SK-N-SH (cell line): ENCODE measurements at places on chromosomes 5 and 9.

DNA sequence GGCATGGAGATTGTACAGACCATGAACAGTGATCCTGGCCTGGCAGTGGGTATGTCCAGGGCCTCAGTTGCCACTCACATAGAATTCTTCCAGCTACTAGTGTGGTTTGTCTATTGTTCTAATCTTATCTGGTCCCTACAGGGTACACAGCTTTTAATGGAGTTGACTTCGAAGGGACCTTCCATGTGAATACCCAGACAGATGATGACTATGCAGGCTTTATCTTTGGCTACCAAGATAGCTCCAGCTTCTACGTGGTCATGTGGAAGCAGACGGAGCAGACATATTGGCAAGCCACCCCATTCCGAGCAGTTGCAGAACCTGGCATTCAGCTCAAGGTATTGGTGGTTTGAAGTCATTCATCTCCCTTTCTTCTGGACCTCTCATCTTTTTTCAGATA, 43.8 kb downstream of the THBS4 start:
- no peak for DNase-seq

- peak; percentile 56 for DNase-seq
Observed at GRCh38 chr5:146291421-146292074, 47.1 kb upstream of the POU4F3 start.

DNA sequence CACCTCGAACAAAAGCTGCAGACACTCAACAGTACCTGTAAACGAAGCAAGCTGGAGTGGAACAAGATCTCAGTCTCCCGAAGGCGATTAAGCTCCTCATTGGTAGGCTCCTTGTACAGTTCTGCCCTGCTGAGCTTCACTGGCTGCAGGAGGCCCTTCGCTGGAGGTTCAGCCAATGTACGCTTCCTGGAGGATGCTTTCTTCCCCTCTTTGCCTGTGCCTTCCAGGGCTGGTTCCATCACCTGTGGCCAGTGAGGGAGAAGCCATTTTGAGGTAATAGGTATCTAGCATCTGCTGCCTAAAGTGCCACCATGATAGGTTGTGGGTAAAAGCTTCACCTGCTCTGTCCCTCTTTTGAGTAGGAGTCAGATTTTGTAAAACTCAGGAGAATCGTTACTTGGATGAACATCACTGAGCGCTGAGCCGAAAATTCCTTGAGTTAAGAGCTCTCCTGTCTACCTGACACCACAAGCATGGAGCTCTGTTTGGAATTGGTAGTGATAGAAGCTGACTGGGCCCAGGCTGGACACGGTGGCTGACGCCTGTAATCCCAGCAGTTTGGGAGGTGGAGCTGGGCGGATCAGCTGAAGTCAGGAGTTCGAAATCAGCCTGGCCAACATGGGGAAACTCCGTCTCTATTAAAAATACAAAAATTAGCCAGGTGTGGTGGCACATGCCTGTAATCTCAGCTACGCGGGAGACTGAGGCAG, 1.4 kb downstream of the NOL6 start:
- DNase-seq, result no peak

DNA sequence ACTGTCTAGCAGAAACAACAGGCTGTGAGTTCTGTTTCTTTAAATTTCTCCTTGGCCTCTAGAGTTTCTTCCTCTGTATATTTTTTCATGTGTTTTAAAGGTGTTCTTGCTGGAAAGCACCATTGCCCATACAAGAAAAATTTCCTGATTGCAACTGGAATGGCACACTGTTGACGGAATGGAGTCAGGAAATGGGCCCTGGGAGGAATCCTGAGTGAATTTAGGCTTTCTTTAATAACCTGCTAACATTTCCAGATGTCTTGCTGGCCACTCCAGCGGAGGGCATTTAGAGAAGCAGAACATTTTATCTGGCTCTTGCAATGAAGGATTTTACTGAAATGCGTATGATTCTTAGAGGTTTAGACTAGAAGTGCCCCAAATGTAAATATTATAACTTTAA, 736.3 kb downstream of the TAF11L14 start:
- DNase-seq, result no peak

GRCh38 chr5:661891-662750, 31.0 kb downstream of the TPPP start:
- no peak for DNase-seq

DNA sequence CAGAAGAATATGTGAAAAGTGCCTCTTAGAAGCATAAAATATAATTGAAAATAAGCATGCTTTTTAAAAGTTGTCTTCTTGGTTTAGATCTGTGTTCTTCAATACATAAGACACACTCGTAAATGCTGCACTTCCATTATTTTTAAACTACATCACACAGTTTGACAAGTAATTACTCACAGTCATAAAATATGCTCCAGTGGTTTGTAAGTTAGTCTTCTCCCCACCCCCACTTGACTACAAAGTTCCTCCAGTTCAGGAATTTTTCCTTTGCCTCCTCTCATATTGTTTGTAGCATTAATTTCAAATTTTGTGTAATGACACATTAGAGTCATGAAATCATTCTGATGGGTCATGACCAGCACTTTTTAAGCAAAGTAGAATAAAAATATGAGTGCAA, 60.3 kb upstream of the PTGER4 start:
- DNase-seq, result no peak

DNA sequence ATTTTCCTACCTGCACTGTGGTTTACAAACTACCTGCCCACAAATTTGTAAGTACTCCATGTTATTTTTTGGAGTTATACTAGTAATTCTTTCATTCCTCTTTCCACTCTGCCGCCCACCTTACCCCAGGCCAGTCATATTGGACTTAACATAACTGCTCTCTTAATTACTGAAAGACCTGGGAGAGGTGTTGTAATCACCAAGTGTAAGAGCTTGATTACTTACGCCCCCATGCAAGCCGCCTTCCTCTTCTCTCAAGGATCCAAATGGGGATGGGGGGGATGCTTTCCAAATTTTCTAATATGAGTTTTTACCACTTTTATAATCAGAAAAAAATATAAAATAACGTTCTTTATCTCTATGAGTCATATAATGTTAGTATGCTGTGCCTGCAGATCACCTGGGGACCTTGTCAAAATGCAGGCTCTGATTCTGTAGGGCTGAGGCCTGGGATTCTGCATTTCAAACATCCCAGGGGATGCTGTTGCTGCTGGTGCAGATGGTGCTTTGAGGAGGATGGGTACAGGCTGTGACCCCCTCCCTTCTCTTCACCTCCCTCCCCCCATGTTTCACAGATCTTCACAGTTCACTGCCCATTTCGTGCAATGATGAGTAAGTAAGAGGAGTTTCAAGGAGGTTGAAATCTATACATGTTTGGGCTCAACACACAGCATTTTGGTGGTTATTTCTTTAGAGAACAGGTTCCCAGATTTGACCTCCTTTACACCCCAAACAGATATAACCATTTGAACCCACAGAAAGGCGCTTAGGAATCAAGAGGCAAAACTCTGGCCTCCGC, 87.3 kb downstream of the SEC61B start:
- no peak for DNase-seq

- no peak for DNase-seq
Observed at GRCh38 chr5:136979131-136979530, 520.0 kb downstream of the SPOCK1 start.

GRCh38 chr5:53160895-53161294, 51.3 kb upstream of the MOCS2 start:
- DNase-seq, result no peak

GRCh38 chr9:2255128-2255527, 240.0 kb downstream of the SMARCA2 start:
- DNase-seq, result no peak

DNA sequence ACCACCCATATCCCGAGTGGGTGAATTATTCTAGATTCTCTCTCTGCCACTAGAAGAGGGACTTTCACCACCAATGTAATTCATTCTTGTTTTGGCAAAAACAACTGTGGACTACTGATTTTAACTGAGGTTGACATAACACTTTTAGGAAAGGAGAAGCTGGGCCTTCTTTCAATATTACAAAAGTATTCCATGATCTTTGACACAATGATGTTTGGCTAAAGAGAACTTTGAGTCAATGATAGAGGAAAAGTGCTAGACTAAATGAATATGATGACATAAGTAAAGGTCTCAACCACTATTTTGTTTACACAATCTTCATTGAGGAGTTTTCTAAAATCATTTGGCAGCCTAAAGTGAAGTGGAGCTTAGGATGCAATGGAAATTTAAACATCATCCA, 336.9 kb upstream of the PDE4D start:
- DNase-seq, result no peak

DNA sequence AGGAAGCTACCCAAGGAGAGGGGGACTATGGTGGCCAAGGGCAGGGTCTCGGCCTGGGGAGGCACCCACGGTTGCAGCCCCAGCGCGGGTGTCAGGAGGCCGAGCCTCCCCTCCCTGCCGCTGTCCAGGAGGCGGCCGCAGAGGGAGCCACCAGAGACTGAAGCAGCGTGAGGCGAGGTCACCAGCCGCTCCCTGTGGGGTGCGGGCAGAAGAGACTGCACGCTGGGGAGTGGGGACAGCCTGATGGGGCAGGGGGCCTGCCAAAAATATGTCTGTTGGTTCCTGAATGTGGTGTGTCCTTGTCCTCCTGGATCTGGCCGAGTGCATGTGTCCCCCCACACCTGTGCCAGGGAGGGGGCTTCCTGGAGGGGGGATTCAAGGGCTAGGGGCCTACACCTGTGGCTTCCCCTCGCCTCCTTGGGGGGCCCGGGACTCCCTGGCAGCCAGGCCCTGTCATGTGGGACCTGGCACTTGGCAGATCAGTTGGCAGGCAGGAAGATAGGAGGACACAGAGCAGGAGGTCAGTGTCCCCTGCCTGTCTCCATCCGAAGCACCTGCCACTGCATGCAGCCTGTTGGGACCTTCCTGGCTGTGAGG, 131.2 kb downstream of the DAB2IP start:
- DNase-seq, result no peak

GRCh38 chr5:14932902-14933469, 61.4 kb upstream of the ANKH start:
- no peak for DNase-seq

GRCh38 chr9:14670718-14671117, 22.5 kb downstream of the ZDHHC21 start:
- DNase-seq, result no peak

DNA sequence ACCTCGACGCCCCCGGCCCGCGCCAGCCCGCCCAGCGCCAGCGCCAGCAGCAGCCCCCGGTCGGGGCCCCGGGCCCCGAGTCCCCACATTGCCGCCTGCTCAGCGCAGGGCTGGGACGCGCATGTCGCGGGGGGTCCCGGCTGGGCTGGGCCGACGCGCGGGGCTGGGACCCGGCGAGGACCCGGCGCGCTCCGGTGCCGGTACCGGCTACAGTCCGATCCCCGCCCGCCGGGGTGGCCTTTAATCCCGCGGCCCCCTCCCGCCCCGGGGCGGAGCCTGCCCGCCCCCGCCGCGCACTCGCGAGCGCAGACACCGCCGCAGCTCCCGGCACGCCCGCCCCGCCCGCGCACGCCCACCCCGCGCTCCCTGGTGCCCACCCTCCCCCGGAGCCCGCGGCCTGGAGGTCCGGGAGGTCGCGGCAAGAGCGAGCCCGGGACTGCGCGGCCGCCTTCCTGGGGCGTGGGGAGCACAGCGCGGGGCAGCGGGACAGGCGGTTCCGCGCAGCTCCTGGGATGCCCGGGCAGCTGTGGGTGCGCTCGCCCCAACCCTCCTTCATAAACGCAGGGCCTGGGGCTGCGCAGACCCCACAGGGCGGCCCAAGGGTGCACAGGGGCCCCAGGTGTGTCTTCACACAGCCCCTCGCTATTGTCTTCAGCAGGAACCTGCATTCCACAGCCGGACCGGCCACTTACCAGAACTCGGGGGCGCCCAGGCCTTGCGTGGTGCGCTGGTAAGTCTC, at the start of gene SLC9A3:
TSS of gene SLC9A3 (minus strand) at position 216 of the 739 bp plus-strand sequence.
- no peak for DNase-seq

- DNase-seq, result no peak
Observed at GRCh38 chr5:67338421-67338820, 141.8 kb upstream of the CD180 start.

- DNase-seq, result no peak
Observed at GRCh38 chr5:93431250-93431649, 149.8 kb downstream of the NR2F1-AS1 start.

DNA sequence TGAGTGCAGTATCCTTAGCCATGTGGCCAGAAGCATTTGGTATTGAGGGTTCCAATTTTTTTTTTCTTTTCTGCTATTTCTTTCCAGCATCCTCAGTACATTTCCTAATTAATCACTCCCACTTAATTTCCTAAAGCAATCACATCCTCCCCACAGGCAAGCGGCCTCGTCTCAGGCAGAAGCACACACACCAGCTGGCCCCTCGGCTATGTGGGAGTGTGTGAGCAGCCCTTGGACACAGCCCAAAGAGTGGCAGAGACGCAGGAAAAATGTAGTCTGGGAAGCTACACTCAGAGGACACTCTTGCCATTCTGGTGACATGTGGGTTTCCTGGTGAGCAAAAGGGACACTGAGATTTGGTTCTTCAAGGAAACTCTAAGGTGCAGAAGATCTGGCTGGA, 20.7 kb downstream of the SLIT3 start:
- DNase-seq, result peak; percentile 74

GRCh38 chr5:172685091-172685490, 44.0 kb downstream of the NEURL1B start:
- no peak for DNase-seq

DNA sequence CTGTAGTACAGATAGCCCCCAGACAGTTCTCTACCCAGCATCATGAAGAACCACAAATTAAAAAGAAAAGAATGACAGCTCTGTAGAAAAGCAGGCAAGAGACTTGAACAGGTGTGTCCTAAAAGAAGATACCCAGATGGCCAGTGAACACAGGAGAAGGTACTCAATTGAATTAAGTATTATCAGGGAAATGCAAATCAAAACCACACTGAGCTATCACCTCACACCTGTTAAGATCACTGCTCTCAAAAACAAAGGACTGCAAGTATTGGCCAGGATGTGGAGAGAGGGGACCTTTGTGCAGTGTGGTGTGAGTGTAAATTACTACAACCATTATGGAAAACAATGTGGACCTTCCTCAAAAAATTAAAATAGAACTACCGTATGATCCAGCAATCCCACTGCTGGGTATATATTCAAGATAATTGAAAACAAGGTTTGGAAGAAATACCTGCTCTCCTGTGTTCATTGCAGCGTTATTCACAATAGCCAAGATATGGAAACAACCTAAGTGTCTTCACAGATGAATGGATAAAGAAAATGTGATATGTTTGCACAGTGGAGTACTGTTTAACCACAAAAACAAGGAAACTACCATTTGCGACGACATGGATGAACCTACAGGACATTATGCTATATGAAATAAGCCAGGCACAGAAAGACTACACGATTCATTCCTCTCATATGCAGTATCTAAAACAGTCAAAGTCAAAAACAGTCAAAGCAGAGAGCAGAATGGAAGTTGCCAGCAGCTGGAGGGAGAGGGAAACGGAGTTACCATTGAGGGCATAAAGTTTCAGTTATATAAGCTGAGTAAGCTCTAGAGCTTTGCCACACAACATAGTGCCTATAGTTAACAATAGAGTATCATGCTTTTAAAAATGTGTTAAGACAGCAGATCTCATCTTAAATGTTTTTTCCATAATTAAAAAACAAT, 102.6 kb downstream of the WNK2 start:
- DNase-seq, result no peak

GRCh38 chr5:39396843-39397242, 27.9 kb downstream of the DAB2 start:
- no peak for DNase-seq

GRCh38 chr5:143094087-143094521, 309.4 kb downstream of the NR3C1 start:
- DNase-seq, result no peak
